ENCODE measurements at places on chromosomes 4 and X. TPM values are rescaled to one million over a fixed set of nuclear protein-coding genes. Genes with fewer than 3 reads are reported as not detected.

DNA sequence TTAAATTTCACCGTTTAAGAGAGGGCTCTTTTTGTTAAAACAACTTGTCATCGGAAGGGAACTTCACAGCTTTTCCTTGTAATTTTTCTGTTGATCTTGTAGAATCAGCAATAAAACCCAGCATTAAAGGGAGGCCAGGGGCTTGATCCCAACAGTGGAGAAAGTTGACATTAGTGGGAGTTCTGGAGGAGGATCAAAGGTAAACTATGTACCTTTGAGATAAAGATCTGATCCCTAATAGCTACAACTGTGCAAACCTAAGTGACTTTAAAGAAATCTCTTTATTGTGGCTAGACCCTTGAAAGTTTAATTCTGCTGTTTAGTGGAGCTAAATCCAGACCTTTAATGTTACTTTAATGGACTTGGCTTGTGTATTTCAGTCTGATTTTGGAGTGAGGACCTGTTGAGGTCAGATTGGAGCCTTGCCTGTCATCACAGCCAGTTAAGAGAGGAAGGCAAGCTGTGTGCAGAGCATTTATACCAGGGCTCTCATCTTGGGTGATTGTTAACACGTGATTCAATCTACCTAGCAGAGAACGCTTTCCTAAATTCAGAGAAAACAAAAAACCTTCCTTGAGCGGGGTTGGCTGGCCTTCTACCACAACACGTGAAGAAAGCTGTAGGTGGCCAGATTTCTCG lies 1.7 kb downstream of the DOCK11 start:
- DNase-seq, result no peak

GRCh38 chr4:183783306-183783705 lies 121.8 kb upstream of the STOX2 start:
- DNase-seq, result no peak

DNA sequence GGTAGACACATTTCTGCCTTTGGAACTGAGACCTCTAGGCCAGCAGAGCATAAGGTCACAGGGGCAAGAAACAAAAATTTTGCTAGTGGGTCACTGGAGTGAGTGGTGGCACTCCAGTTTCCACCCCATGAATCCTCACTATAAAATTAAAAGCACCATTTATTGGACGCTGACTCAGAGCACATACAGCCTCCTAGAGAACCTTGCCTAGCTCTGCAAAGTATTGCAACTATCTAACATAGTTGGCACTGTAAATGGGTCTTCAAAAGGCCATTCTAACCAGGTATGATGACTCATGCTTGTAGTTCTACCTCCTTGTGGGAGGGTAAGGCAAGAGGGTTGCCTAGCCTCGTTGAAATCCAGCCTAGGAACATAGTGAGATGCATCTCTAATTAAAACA lies 25.1 kb downstream of the RRAGB start:
- DNase-seq, result no peak

Gene DCLK2
- total RNA-seq, result not detected

Gene DRP2
- total RNA-seq, result 0.91 TPM

Gene SNCA
- 1.7 TPM for total RNA-seq

- DNase-seq, result peak; percentile 50
Measured at GRCh38 chr4:793941-794621, 31.8 kb downstream of the CPLX1 start.

GRCh38 chr4:52876069-52876468 lies 14.0 kb downstream of the RASL11B start:
- no peak for DNase-seq

DNA sequence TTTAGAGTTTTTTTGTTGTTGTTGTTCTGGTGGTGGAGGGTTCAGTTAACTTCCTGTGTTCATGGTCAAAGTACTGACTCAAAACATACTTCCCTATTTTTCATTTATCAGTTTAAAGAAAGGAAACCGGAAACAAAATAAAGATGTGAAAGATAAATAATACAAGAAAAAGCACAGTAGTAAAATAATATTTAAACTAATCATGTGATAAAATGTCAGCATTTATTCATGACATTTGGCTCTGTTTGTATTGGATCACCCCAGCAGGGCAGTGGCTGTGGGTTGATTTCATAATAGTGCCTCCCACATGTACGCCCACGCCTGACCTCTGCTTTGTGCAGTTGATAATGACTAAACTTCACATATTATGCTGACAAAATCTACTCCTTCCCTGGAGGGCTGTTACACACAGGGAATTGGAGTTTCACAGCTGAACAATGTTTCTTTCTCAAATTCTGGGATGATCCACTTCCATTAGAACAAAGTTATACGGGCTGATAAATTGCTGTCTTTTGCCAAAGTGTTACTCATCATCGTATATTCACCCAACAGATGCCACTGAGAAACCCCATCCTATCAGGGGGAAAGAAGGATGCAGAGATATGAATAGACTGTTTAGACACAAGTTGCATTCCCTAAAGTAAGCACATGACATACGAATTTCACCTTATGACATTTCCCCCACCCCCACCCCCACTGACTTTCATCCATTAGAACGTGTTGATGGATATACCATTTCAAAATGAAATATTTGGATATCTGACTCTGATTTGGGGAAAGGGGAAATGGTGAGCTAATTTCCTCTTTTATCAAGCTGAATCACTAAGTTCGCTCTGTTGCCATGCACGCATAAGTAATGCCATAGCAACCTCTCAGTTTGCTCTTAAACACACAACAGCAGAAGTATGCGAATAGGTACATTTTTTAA lies 48.3 kb downstream of the AMELX start:
- no peak for DNase-seq

GRCh38 chrX:139889760-139890159 lies 43.1 kb downstream of the ATP11C start:
- no peak for DNase-seq

DNA sequence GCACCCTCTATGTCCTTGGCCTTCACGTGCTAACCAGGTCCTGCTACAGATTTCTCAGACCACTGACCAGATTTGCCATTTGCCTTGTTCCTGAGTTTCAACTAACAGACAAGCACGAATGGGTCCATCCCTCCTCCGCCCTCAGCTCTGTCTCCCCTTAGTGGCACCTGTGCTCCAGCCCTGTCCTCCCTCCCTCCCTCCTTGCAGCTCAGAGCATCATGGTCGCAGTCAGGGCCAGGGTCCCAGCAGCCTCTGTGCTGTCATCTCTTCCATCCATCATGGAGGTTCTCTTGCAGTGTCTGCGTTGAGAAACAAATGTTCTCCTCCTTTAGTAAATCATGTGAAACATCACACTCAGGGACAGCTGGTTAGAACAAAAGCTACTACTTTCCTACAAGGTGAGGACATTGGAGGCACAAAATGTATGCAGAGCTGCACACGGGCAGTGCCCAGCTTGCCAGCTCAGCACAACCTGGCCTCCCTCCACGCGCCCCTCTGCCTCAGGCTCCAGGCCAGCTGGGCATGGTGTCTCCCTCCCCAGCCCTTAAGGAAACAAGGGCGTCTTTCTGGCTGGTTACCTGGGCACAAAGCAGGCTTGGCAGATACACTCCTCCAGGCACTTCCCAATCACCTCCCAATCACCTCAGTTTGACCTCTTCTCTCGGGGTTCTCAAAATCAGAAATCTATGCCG lies 79.5 kb upstream of the ATP6AP2 start:
- DNase-seq, result no peak

DNA sequence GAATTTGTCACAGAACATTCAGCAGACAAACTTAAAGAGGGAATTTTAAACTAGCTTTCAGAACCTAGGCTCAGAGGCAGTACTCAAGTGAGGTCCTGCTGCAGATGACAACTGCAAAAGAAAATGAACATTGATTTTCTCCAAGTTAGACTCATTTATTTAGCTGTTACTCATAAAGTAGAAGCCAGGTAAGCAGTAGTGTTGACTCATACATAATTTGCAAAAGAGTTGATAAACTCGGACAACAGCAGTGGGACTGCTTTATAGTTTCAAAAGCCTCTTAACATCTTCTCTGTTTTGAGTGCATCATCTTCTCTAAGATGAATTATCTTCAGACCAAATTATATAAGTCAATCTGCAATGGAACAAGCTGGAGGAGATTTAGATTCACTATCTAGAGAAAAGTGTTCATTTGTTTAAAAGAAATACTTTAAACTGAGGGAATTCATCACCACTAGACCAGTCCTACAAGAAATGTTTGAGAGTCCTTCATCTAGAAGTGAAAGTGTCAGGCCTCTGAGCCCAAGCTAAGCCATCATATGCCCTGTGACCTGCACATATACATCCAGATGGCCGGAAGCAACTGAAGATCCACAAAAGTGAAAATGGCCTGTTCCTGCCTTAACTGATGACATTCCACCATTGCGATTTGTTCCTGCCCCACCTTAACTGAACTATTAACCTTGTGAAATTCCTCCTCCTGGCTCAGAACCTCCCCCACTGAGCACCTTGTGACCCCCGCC lies 49.5 kb downstream of the COQ2 start:
- no peak for DNase-seq

Gene ACSL1
- 12.4 TPM for total RNA-seq

GRCh38 chr4:95956094-95956493 lies 116.2 kb downstream of the PDHA2 start:
- no peak for DNase-seq

Gene WNK3
- 0.33 TPM for total RNA-seq

Gene TRPC5OS
- not detected for total RNA-seq

Data from activated naive CD8-positive, alpha-beta T cell treated with anti-CD3 and anti-CD28 coated beads, Interleukin-2, amount 10 ng/mL, durations not matched to agents 7 days and 5 days (primary cell).